A375 (cell line): ENCODE measurements at places on chromosomes 5 and 9. TPM values are rescaled to one million over a fixed set of nuclear protein-coding genes. Genes with fewer than 3 reads are reported as not detected.

The ATOSB gene
- 20.9 and 22.9 TPM in 2 replicates for total RNA-seq

The C1QTNF3 gene
- total RNA-seq: 2.3 and 2.8 TPM in 2 replicates

The CARTPT gene
- total RNA-seq: not detected in 2 replicates

The TMEM250 gene
- 55.8 and 59.1 TPM in 2 replicates for total RNA-seq

The PPP3R2 gene
- total RNA-seq: not detected in 2 replicates
